ENCODE measurements at places on chromosomes 3 and 15.

- DNase-seq, result no peak
Observed at GRCh38 chr3:170491901-170492300, 73.2 kb downstream of the CLDN11 start.

DNA sequence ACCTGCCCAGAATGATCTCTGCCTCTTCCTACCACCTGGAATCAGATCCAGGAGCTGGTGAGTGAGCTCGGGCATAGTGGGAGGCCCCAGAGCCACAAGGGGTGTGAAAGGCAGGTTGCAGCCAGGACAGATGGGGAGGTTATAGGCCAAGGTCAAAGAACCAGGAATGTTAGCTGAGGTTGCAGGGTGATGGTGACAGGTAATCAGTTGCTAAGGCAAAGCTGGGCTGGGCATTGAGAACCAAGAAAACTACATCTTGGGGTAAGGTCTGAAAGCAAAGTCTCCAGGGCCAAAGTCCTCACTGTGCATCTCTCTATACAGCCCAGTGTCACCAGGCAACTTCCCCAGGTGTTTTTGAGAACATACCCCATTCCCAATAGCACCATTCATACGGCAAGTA is 38.4 kb upstream of the SLC6A11 start:
- no peak for DNase-seq

DNA sequence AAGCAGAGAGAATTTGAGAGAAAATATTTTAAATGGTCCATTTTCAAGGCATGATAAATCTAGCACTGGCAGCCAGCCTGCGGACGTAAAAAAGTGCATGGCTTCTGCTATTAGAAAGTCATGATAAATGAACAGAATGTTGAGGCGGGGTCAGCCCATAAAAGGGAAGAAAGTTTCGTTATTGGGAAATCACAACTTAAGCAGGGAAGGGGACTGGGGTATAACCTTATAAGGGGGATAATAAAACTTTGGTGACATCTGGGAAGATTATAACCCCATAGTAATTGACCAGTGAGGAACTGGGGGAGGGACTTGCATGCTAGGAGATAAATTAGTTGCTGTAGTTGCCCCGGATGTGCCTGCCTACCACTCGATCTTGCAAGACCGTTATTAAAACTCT is 88.4 kb upstream of the PLSCR4 start:
- no peak for DNase-seq

GRCh38 chr15:77425104-77425503 is 4.4 kb downstream of the HMG20A start:
- no peak for DNase-seq

GRCh38 chr3:139619484-139619883 is 58.3 kb downstream of the NMNAT3 start:
- DNase-seq, result no peak

- DNase-seq, result no peak
Observed at GRCh38 chr3:180048103-180048502, 11.4 kb upstream of the PEX5L start.

GRCh38 chr15:67849538-67849937 is 9.7 kb upstream of the RNU6-1 start:
- DNase-seq, result no peak

- no peak for DNase-seq
Observed at GRCh38 chr15:78007964-78008886, 69.3 kb downstream of the TBC1D2B start.

GRCh38 chr3:27633224-27633545 is 88.9 kb downstream of the EOMES start:
- DNase-seq, result no peak

DNA sequence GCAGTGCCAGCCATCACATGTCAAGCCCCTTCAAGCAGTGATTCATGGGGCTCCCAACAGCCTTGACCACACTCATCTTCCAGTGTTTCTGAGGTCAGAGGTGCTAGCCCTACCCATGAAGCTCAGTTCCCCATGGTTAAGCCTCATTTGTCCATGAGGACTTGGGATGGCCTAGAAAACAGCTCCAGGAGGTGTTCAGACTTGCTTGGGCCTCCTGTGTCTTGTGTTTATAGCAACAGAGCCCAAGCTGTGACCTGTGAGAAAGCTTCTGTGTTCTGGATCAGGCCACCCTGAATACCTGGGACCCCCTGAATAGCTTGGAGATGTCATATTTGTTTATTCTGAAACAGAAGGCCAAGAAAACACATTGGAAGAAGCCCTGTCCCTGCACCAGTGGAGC is 36.7 kb downstream of the LARP6 start:
- no peak for DNase-seq

- DNase-seq, result no peak
Observed at GRCh38 chr15:34729886-34730285, 24.9 kb downstream of the GJD2 start.

- no peak for DNase-seq
Observed at GRCh38 chr15:38376081-38376480, 77.8 kb upstream of the FAM98B start.

DNA sequence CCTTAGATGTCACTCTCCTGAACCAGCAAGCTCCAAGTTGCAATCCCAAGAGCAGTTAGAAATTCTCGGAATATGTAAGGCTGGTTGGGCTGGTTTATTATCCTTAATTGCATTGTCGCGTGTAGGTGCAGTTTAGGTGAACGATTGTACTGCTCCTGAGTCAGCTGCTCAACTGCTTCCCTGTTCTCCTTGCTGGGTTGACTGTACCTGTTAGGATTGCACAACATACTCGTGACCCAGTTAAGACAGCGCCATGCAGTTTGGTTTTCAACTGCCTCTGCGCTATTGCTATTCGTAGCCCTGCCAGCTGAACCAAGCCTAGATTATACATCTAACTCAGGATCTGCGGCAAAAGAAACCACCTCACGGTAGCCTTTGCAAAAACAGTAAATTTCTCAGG is 41.0 kb downstream of the BCL2L10 start:
- DNase-seq, result no peak

GRCh38 chr3:127779747-127780146 is 42.6 kb downstream of the MGLL start:
- no peak for DNase-seq

GRCh38 chr15:33094336-33094735 is 100.2 kb downstream of the FMN1 start:
- no peak for DNase-seq

GRCh38 chr3:102026656-102027055 is 177.3 kb downstream of the NFKBIZ start:
- no peak for DNase-seq

DNA sequence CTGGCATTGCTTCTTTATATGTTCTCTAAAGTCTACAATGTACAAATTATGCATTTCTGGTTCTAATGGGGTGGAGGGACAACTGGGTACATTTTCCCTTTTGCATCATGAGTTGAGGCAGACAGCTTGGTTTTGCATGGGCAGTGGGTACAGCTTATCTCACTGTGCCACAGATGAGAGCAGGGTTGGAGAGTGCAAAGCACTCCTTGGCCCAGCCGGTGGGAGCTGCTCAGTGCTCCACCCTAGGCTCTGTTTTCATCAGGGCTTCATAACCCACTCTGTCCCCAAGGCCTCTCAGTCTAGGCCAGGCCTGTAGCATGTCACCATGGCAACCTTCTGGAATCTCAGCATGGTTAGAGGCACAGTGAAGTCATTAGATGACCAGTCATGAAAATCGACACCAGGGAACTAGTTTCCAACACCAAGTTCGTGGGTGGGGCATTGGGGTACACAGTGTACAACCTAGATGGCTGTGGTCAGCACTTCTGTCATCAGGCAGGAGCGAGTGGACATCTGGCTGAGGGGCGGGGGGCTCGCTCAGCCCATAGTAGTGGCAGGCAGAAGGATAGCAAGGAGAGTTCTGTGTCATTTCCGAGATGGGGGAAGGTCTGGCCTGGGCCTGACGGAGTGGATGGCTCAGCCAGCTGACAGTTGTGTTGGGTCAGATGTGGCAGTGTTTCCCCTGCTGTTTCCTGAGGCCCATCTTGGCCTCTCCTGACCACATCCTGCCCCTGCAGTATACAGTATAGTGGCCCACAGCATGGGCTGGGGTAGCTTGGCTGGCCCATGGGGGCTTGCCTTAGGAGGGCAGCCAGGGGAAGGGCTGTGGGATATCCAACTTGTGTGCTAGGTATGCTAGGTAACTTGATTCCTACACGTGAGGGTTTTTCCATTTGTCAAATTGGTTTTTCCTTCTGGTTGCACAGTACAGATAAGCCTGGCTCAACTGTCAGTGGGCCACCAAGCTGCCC is 75.7 kb upstream of the PRR23C start:
- no peak for DNase-seq

GRCh38 chr3:124372775-124373174 is 357.5 kb upstream of the UMPS start:
- DNase-seq, result no peak

GRCh38 chr3:54123003-54123775 is 837 bp downstream of the CACNA2D3 start:
- DNase-seq, result no peak

DNA sequence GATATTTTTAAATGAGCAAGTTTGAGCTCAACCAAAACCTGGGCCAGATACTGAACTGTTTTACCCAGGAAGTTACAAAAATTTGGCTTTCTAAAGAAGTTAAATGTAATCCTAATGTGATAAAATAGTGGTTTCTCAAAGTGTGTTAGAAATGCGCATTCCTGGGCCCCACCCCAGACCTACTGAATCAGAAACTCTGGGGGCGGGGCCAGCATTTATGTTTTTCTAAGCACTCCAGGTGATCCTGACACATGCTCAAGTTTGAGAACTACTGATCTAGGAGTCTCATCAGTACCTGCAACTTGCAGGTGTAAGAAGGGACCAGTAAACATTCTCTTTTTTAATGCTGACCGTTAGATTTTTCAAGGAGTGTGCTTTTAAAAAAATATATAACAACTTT is 190.6 kb downstream of the VPS13C start:
- DNase-seq, result no peak

GRCh38 chr3:192409201-192409837 is 318.0 kb downstream of the FGF12 start:
- DNase-seq, result no peak

- no peak for DNase-seq
Observed at GRCh38 chr3:169914321-169914720, 2.9 kb downstream of the SAMD7 start.

- no peak for DNase-seq
Observed at GRCh38 chr15:63864186-63864585, 30.4 kb upstream of the HERC1 start.

DNA sequence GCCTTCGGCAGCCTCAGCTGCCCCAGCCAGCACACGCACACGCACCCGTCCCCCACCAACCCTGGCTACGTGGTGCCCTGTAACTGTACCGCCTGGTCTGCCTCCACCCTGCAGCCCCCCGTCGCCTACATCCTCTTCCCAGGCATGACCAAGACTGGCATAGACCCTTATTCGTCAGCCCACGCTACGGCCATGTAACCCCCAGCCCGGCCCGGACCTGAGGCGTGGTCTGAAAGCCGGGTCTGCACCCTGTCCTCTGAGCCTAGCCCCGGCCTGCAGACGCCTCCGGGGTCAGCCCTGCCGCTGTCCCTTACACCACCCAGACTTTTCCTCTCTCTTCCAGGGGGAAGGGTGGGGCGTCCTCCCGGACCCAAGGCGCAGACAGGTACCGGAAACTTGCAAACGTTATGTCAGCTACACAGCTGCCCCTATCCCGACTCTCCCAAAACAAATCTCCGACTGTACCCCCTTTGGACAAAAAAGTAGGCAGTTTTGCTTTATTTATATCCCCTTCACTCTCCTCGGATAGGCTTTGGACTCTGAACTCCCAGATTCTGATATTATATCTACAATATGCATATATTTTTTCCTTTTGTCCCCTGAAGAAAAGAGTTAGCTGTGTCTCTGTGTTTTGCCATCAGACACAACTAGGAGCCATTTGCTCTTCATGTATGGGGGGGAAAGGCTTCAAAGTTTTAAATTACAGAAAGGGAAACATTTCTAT is 1.4 kb downstream of the SOX14 start:
- DNase-seq, result no peak
